Thymus (tissue), 14 donors: ENCODE measurements at places on chromosomes 1 and 21. TPM values are rescaled to one million over a fixed set of nuclear protein-coding genes. Genes with fewer than 3 reads are reported as not detected.

- no peak for DNase-seq
Observed at GRCh38 chr21:42159560-42160110, 59.3 kb upstream of the ABCG1 start.

- no peak for DNase-seq
Observed at GRCh38 chr1:234683861-234684632, 74.1 kb upstream of the IRF2BP2 start.

DNA sequence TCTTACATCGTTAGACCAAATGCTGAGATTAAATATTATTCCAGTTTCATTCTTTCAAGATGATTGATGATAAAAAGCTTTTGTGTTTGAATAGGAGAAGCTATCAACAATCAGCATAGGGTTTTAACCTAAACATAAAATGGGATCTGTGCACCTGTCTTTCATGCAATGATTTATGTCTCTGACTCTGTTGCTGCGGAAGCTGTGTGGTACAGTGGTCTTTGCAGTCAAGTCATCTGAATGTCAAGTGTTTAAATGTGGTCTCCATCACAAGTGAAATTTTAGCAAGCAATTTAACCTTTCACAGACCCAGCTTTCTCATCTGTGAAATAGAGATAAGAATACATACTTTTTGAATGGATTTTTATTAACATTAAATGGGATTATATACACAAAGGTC, 107.2 kb downstream of the PLPPR5 start:
- peak; percentile 20 for DNase-seq

The APCS gene
- total RNA-seq = 0.05 TPM

The PLEKHA6 gene
- 0.47 TPM for total RNA-seq

The GJA8 gene
- total RNA-seq = not detected

The RHEX gene
- total RNA-seq = 3.6 TPM

- DNase-seq = no peak
Observed at GRCh38 chr1:15676010-15676409, 8.1 kb upstream of the PLEKHM2 start.

GRCh38 chr1:109546311-109547109, 1.9 kb upstream of the GNAI3 start:
- peak; percentile 95 for DNase-seq

- no peak for DNase-seq
Observed at GRCh38 chr1:222547944-222548671, at the start of gene HHIPL2. TSS of gene HHIPL2 (minus strand) at chr1:222548104. CDS start at chr1:222548044, 60 bp downstream.

DNA sequence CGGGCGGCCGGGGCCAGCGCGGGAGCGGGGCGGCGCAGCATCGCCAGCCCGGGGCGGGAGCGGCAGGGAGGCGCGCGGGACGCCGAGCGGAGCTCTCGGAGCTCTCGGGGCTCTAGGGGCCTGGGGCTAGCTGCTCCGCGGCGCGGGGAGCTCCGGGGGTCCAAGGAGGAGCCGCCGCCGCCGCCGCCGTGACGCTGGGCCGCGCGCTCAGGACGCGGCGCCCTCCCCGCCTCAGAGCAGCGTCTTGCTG, 147 bp downstream of the CLSTN1 start:
- DNase-seq = no peak

GRCh38 chr21:33112681-33113080, 42.7 kb downstream of the OLIG1 start:
- no peak for DNase-seq

The DIP2A gene
- 11.9 TPM for total RNA-seq

GRCh38 chr1:230822092-230822581, 46.2 kb downstream of the C1orf198 start:
- DNase-seq = no peak

The CATSPER4 gene
- not detected for total RNA-seq

The HCN3 gene
- 0.76 TPM for total RNA-seq

DNA sequence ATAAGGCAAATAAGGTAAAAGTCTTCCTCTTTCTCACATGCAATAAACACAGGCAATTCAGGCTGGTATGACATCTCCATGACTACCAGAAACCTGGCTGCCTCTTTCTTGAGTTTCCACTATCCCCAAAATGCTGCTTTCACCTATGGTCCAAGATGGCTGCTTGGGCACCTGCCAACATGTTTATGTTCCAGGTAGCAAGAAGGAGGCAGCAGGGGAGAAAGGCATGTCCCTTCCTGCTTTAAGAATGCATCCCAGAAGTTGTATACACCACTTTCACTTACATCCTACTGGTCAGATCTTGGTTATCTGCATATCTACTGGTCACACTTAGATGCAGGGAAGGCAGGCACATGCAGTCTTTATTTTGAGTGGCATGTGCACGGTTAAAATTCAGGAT, 19.4 kb upstream of the ACOT11 start:
- no peak for DNase-seq

The S100A14 gene
- 137 TPM for total RNA-seq

The CDK18 gene
- 1.8 TPM for total RNA-seq

The GJA9 gene
- 0.05 TPM for total RNA-seq

DNA sequence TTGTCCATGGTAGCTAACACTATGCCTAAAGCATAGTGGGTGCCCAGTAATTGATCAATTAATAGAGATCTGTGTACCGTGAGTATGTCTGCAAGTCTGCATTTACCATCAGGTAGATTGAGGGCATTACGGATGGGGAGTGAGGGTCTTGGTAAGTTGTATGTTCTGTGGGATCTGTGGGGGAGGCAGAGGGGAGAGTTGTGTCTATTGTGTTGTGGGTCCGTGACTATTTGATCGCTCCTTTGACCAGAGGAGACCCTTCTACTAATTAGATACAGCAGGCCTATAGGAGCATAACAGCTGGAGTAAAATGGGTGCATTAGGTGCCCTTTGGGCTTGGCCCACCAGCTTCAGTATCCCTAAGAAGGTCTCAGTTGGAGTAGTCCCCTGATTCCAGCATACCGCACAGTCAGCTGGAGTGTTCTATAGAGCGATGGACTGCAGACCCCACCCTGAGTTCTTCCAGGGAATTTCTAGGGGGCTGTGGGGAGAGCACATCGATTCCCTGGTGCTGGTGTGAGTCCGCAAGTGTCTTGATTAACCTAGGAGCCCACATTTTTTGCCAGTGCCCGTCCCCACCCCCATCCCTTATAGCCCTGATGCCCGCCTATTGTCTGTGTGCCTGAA, 55.9 kb downstream of the RHBG start:
- no peak for DNase-seq
